ENCODE measurements at places on chromosomes 11 and 22. TPM values are rescaled to one million over a fixed set of nuclear protein-coding genes. Genes with fewer than 3 reads are reported as not detected.

GRCh38 chr11:35313066-35313759 lies 106.1 kb downstream of the SLC1A2 start:
- no peak for DNase-seq

DNA sequence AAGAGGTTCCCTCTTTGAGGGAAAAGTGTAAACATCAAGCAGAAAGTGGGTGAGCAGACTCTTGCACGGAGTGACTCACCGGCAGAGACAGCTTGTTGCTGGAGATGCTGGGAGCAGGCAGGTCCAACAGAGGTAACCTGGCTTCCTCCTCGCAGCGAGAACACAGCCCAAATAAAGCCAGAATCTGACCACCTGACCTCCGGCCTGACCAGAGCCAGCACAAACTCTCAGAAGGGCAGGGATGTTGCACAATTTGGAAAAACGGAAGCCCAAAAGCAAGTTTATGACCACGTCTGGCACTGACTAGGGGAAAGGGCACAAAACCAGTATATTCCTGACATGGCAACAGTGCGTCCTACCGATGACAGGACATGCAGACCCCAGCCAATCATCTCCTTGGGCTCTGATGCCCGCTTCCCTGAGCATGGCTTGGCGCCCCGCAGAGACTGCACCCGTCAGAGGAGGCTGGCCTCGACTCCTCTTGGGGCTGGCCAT lies 5.4 kb downstream of the SMCO4 start:
- DNase-seq: no peak

DNA sequence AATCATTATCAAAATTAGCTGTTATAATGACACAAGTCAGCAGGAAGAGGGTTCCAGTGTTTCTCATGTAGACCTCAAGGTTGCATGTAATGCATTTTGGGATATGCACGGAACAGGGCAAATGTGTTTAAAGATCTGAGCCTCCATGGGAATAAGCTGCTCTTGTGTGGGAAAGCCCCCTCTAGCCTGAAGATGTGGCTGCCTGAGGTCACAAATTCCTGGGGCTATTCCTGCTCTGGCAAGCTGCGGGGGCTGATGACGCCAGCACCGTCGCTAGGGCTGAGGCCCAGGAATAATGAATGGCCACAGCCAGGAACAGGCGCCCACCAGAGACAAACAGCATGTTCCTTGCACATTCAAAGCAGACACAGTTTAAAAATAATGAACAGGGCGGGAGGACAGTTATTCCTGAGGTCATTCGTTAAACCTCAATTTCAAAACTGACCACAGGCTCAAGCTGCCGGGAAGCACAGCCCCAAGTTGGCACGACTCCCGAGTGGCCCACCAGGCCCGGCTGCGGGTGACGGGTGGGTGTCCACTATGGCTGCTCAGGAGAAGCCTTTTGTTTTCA lies 11.7 kb downstream of the OSBPL5 start:
- DNase-seq: no peak

- DNase-seq: no peak
Measured at GRCh38 chr11:133215596-133216230, 316.6 kb downstream of the OPCML start.

GRCh38 chr11:17803754-17804334 lies 69.3 kb downstream of the KCNC1 start:
- DNase-seq: no peak

GRCh38 chr11:60468829-60469228 lies 13.2 kb downstream of the MS4A1 start:
- DNase-seq: no peak

- DNase-seq: peak; percentile 37
Measured at GRCh38 chr11:34052608-34053160, 1.2 kb downstream of the CAPRIN1 start.

- DNase-seq: no peak
Measured at GRCh38 chr11:59728913-59729312, 15.3 kb upstream of the OR10V1 start.

The CCDC89 gene
- not detected for total RNA-seq

The BRSK2 gene
- total RNA-seq: 6.9 TPM

The PARVG gene
- not detected for total RNA-seq

The POLD3 gene
- total RNA-seq: 22.9 TPM

The CCDC179 gene
- total RNA-seq: not detected

The C11orf52 gene
- not detected for total RNA-seq

The MMP1 gene
- not detected for total RNA-seq

The HTR3A gene
- total RNA-seq: not detected

The JHY gene
- total RNA-seq: 0.53 TPM
